ENCODE measurements at places on chromosomes 5 and 9.

GRCh38 chr5:53882676-53883031 is 322.2 kb downstream of the NDUFS4 start:
- no peak for DNase-seq

DNA sequence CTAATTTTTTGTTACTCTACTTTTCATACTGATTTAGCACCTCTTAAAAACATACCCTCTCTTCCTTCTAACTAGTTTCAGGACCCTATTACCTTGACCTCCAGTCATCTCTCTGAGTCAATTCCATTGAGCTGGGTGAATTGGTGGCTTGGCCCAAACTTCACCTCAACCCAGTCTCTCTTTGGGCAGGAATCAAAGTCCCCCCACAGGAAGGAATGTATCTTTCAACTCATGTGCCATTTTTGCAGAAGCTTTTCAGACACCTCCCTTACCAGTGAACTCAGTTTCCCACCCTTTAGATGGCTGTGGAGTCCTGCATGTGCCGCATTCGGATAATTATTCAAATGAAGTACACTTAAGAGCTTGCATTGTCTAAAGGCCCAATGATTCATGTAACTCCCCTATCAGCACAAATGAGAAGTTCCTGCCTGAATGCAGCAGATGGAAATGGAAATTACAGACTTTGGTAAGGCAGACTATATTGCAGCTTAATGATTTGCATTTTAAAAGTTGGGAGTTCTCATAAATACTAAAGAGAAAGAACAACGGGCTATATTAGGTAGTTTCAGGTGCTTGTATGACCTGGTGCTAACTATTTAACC is 693.5 kb downstream of the PTPRD start:
- DNase-seq = no peak

DNA sequence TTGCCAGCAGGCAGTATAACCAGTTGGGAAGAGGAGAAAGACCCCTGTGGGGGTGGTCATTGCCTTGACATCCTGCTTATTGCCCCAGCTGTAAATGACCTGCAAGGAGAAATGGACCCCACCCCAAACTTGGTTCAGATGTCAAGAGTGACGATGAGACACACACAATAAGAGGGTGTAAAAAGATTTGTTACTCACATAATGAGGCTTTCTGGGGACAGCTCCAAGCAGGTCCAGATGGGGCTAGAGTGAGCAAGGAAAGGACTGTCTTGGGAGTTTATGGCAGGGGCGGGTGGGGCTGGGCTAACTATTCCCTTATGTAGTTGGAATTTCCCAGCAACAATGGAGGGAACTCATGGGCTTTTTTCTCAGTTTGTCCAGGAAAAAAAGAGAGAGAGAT is 24.1 kb downstream of the ZNF484 start:
- DNase-seq = no peak

DNA sequence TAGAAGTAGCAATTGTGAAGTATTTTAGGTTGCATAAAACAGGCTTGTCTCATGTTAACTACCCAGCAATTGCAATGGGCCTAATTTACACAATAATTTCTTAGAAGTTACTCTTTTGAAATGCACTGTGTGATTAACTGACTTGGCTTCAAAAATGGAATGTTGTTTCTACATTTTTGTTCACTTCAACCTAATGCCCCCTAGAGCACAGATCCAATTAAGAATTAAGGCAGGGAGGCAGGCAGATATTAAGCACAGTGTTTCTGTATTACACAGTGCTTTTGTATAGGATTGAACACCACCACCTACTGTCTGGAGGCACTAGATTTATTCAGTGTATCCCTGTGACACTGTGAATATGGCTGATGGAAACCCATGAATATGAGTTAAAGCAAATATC is 302.1 kb downstream of the FBXL17 start:
- no peak for DNase-seq

GRCh38 chr5:532521-533242 is 8.4 kb upstream of the SLC9A3 start:
- no peak for DNase-seq

- DNase-seq = no peak
Measured at GRCh38 chr5:131684595-131684994, 49.6 kb upstream of the RAPGEF6 start.

DNA sequence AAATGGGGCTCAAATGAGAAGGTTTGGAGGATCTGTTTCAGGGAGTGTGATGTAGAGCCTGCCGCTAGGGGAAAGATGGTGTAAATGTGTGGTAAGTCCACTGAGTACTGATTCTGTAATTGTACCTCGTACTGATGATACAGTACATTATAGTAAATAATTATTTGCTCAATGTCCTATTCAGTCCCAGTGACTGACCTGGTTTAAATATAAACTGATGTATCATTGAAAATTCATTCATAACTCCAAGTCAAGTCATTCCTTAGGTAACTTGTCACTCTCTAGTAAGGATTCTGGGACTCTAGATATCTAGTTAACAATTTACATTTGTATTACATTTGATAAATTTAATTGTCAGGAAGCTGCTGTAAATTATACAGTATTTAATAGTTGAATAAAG is 667.3 kb downstream of the DTWD2 start:
- no peak for DNase-seq

DNA sequence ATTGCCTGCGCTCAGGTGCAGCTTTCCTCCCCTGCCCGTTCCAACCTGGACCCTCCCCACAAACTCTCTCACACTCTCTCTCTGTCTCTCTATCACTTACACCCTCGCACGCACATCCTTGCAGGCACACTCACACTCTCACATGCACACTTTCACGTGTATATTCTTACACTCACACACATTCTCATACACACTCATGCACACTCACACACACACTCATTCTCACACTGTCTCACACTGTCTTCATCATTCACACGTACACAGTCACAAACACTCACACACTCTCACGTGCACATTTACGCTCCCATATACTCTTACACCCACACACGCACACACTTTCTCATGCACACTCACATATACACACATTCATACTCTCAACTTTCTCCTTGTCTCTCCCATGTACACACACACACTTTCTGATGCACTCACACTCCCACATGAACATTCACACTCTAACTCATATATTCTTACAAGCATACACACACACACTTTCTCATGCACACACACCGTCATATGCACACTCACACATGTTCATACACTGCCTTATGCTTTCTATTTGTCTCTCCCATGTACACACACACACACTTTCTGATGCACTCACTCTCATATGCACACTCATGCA is 229.3 kb downstream of the SNX18 start:
- no peak for DNase-seq

DNA sequence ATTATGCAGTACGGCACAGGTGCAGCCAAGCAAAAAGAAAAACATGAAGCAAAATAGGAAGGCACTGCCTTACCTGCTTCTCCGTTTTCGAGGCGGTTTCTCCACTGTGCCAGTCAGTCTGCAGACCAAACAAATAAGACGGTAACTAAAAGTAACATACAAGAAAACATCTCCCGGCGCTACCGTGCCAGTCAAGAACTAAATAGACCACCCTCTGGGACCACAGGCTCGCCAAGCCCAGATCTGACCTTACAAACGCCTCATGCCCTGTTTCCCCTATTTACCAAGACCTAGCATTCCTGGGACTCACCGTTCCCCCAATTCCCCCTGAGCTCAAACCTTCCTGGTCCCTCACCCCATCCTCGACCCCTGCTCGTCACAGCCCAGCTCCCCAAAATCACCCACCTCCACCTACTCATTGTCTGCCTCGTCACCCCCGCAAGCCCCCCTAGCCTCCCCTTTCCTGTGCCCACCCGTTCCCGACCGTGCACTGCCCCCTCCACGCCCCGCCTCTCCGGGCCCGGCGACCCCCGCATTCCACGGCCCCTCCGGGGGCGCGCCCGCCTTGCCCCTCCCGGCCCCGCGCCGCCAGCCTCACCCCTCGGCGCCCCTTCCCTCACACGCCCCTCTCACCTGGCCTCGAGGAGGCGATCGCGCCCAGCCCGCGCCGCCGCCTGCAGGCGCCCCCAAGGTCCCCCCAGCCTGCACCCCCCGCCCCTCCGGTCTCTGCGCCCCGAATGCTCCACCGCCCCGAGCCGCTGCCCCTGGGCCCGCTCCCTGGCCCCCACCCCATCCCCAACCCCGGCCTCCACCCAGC is 560 bp downstream of the SCAI start:
- no peak for DNase-seq

DNA sequence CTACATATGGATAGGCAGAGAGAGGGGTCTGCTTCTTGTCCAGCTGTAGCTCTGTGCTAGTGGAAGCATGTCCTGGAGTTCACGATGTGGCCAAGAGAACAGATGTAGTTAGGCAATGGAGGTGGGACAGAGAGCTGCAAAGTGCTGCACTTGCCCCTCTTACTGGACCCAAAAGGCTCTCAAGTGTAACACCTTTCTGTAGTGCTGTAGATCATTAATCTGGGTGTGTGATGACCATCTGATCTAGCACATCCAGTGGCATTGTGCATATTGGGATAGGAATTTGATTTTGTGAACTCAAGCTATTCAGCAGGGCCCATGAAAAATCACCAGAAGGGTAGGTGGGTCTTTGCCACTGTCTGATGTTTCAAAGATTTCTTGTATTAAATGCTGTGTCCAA is 151.4 kb downstream of the KDM4C start:
- DNase-seq = no peak

Measured in nephron progenitor cell (in vitro differentiated cells).